B cell (primary cell): ENCODE measurements at places on chromosomes 3 and 15.

- H3K4me1 ChIP-seq, result no peaks in the 10 kb centered on the region
- no peak for DNase-seq
- no peaks in the 10 kb centered on the region for H3K36me3 ChIP-seq
- H3K27ac ChIP-seq, result no peak overlapping the region
- H3K4me3 ChIP-seq, result no peak overlapping the region
- H3K27me3 ChIP-seq, result no peaks in the 10 kb centered on the region
These were observed 376.0 kb upstream of the ALCAM start for GRCh38 chr3:104990758-104991157.

GRCh38 chr15:31328969-31329639 lies 2.5 kb downstream of the KLF13 start:
- H3K36me3 ChIP-seq, result peaks cover 12% of the 10 kb centered on the region
- peak overlapping the region; percentile 97 for H3K27ac ChIP-seq
- H3K4me3 ChIP-seq, result peak overlapping the region; percentile 87
- H3K4me1 ChIP-seq, result peaks cover 67% of the 10 kb centered on the region
- no peaks in the 10 kb centered on the region for H3K27me3 ChIP-seq

DNA sequence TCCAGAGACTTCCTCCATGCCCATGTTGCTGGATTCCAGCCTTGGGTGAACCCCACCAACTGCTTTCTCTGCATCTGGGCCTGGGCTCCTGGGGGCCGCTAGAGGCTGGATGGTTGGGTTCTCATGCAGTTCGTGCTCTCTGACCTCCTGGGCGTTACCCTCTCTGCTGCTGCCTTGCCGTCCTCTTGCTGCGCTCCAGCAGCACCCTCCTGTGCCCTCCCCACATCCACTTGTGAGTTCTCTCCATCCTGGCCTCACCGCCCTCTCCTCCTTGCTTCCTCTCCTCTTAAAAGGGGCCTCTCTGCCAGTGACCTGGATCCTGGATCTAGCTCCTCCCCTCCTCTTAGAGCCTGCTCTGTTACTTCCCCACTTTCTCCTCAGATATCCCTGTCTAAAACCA lies 43.7 kb downstream of the CHCHD6 start:
- H3K36me3 ChIP-seq, result no peaks in the 10 kb centered on the region
- H3K27ac ChIP-seq, result no peak overlapping the region
- no peaks in the 10 kb centered on the region for H3K4me1 ChIP-seq
- no peak for DNase-seq
- H3K27me3 ChIP-seq, result no peaks in the 10 kb centered on the region

DNA sequence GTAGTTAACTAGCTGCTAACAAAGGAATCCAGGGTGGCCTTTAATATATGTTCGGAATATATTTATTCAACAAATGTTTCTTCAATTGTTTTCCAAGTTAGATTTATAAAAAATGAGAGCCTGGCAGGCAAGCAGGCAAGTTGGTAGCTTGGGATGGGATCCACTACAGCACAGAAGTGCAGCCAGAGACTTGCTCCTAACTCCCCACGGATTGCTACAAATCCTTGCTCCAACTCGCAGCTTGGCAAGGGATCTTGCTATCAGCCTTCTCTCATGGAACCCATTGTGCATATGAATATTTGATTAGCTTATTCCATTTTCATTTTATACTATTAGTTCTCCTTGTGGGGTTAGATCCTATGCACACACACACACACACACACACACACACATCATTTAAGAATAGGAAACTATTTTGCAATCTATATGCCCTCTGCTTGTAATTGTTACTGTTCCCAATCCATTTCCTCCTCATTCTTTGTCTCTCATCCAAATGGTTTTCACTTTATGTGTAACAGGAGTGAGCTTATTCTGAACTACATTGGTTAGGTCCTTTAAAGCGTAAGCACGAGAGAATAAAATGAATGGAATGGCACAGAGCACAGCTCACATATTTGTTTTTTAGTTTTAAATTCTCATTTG lies 505.6 kb downstream of the LPP start:
- H3K4me3 ChIP-seq, result no peak overlapping the region
- H3K27ac ChIP-seq, result no peak overlapping the region
- no peaks in the 10 kb centered on the region for H3K27me3 ChIP-seq

- no peak overlapping the region for H3K27ac ChIP-seq
- H3K4me1 ChIP-seq, result peaks cover 14% of the 10 kb centered on the region
- H3K36me3 ChIP-seq, result no peaks in the 10 kb centered on the region
These were observed 750 bp downstream of the PODXL2 start for GRCh38 chr3:127629467-127630403.

- peaks cover 14% of the 10 kb centered on the region for H3K27me3 ChIP-seq
- H3K27ac ChIP-seq, result no peak overlapping the region
These were observed 207.1 kb downstream of the UACA start for GRCh38 chr15:70556151-70556741.

GRCh38 chr15:71888797-71889196 lies 78.4 kb downstream of the NR2E3 start:
- no peaks in the 10 kb centered on the region for H3K4me1 ChIP-seq
- no peak overlapping the region for H3K4me3 ChIP-seq
- H3K36me3 ChIP-seq, result peaks cover 13% of the 10 kb centered on the region
- H3K27me3 ChIP-seq, result no peaks in the 10 kb centered on the region
- H3K27ac ChIP-seq, result no peak overlapping the region

DNA sequence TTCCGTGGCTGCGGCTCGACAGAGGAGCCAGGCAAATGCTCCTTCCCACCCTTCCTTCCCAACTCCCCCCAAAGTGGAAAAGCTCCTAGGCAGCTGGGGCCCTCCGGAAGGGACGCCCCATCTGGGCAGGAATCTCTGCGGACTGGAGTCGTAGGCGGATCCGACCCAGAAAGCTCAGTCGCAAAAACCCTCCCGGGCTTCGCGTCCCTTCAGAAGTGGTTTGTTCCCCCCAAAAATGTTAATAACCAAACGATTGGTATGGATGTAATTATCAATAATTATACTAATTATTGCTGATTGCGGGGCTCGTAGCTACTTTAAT lies 3.8 kb downstream of the RNU6-1 start:
- no peaks in the 10 kb centered on the region for H3K36me3 ChIP-seq
- no peak overlapping the region for H3K27ac ChIP-seq
- H3K4me3 ChIP-seq, result peak overlapping the region; percentile 48
- H3K27me3 ChIP-seq, result no peaks in the 10 kb centered on the region
- peaks cover 54% of the 10 kb centered on the region for H3K4me1 ChIP-seq

GRCh38 chr3:106635826-106636225 lies 741.4 kb upstream of the CCDC54 start:
- DNase-seq, result no peak
- no peak overlapping the region for H3K4me3 ChIP-seq
- no peak overlapping the region for H3K27ac ChIP-seq
- H3K4me1 ChIP-seq, result peaks cover 5% of the 10 kb centered on the region
- no peaks in the 10 kb centered on the region for H3K27me3 ChIP-seq
- H3K36me3 ChIP-seq, result no peaks in the 10 kb centered on the region

DNA sequence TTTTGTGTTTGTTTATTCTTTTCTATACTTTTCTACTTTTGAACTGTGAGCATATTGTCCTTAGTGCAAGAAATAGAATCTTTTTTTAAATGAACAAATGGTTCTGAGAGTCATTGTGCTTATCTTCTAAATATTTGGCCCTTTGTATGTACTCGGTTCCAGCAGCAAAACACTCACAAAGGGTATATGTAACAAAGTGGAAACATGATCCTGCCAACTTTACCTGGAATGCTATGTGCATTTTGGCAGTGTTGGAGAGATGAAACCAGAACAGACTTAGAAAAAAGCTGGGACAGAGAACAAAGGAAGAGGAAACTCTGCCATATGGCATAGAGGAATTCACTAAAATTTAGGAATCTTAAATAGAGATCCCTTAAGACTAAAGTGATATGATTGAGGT lies 150.1 kb downstream of the FGF12 start:
- H3K27ac ChIP-seq, result no peak overlapping the region
- DNase-seq, result no peak
- H3K4me1 ChIP-seq, result no peaks in the 10 kb centered on the region
- no peaks in the 10 kb centered on the region for H3K27me3 ChIP-seq
- no peak overlapping the region for H3K4me3 ChIP-seq

DNA sequence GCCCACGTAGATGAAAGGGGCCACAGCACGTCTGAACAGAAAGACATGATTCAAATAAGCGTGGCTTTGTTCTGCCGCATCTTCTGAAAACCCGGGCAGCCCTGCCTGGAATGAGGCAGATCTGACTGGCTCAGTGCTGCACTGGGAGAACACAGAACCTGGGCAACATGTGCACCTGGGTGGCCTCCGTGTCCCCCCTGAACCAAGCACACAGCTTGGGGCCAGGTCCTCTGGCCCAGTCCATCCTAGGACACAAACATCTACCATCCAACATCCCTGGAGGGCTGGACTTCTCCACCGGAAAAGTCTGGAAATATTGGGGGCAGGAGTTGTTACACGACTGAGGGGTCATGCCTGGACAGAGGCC lies 119.4 kb downstream of the ADAMTS17 start:
- no peaks in the 10 kb centered on the region for H3K27me3 ChIP-seq
- no peak overlapping the region for H3K27ac ChIP-seq
- no peaks in the 10 kb centered on the region for H3K4me1 ChIP-seq
- H3K4me3 ChIP-seq, result no peak overlapping the region

GRCh38 chr3:184582646-184583577 lies 21.3 kb downstream of the EPHB3 start:
- H3K27me3 ChIP-seq, result no peaks in the 10 kb centered on the region
- H3K27ac ChIP-seq, result no peak overlapping the region
- no peaks in the 10 kb centered on the region for H3K36me3 ChIP-seq
- H3K4me3 ChIP-seq, result no peak overlapping the region
- peaks cover 12% of the 10 kb centered on the region for H3K4me1 ChIP-seq
- no peak for DNase-seq

DNA sequence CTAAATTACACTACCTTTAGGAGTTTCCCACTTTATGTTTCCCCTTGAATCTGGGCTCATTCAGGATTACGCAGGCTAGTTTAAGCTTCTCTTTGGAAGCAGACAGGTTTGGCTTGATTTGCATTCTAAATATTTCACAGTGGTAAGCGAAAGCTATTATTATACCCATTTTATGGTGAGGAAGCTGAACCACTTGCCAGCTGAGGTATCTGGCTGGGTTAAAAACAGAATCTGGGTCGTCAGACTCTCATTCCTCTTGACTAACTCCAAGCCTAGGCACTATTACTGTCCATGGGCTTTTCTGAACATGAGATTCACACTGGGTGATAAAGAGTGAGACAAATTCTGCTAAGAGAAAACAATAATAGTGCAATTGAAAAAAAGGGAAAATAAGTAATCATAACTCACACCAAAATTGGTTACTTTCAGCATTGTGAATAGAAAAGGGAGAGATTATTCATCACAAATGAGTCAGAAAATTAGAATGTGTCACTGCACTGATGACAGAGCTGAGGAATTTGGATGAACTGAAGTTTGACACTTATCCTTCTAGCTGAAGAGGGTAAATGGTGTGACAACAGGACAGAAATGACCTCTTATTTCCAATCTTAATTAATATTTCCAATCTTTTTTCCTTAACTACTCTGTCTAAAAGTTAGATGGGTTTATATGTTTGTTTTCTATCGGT lies 211.3 kb downstream of the TIGIT start:
- no peak for DNase-seq
- H3K27me3 ChIP-seq, result no peaks in the 10 kb centered on the region
- no peaks in the 10 kb centered on the region for H3K36me3 ChIP-seq
- H3K27ac ChIP-seq, result no peak overlapping the region

DNA sequence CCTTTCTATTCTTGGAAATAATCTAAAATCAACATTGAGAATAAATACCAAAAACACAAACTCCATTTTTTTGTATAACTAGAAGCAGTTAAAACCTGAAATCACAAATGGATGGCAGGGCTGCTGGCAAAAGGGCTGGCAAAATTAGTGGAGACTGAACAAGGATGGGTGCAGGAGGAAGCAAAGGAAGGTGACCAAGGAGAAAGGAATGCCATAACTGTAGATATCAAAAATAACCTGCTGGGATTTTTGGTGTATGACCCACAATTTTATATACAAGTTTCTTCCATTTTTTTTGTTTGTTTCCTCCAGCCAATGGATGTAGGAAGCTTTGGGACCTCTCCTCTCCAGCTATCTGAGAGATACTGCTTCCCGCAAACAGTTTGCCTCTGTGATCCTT lies 12.7 kb downstream of the CFAP44 start:
- no peak for DNase-seq
- H3K4me3 ChIP-seq, result no peak overlapping the region
- H3K27ac ChIP-seq, result no peak overlapping the region
- peaks cover 8% of the 10 kb centered on the region for H3K4me1 ChIP-seq

- no peak overlapping the region for H3K27ac ChIP-seq
- no peak overlapping the region for H3K4me3 ChIP-seq
- H3K27me3 ChIP-seq, result no peaks in the 10 kb centered on the region
These were observed 25.9 kb downstream of the CSTA start for GRCh38 chr3:122350814-122351418.

DNA sequence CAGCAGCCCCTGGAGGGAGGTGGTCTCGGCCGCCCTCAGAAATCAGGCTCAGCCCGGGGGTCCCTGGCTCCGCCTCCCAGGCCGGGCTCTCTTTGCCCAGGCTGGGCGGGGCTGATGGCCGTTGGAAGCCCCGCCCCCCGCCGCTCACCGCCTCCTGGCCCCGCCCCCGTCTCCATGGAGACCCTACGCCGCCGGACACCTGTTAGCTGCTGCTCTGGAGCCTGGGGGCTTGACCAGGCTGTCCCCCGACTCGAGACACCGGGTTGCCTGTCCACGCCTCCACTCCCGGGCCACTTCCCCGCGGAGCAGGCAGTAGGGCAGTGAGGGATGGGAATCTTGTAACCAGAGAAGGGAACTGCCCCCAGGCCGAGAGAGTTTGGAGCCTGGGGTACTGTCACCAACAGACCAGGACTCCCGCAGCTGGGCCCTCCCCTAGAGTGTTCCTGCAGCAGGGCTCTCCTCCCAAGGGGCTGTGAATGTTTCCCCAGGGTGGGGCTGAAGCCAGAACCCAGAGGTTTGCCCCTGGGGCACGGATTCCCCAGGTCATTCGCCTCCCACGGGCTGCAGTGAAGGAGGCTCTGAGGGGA lies 27.8 kb upstream of the RPL32 start:
- H3K27ac ChIP-seq, result no peak overlapping the region
- H3K4me3 ChIP-seq, result peak overlapping the region; percentile 59
- peaks cover 7% of the 10 kb centered on the region for H3K27me3 ChIP-seq
- peak; percentile 54 for DNase-seq
- H3K36me3 ChIP-seq, result no peaks in the 10 kb centered on the region

DNA sequence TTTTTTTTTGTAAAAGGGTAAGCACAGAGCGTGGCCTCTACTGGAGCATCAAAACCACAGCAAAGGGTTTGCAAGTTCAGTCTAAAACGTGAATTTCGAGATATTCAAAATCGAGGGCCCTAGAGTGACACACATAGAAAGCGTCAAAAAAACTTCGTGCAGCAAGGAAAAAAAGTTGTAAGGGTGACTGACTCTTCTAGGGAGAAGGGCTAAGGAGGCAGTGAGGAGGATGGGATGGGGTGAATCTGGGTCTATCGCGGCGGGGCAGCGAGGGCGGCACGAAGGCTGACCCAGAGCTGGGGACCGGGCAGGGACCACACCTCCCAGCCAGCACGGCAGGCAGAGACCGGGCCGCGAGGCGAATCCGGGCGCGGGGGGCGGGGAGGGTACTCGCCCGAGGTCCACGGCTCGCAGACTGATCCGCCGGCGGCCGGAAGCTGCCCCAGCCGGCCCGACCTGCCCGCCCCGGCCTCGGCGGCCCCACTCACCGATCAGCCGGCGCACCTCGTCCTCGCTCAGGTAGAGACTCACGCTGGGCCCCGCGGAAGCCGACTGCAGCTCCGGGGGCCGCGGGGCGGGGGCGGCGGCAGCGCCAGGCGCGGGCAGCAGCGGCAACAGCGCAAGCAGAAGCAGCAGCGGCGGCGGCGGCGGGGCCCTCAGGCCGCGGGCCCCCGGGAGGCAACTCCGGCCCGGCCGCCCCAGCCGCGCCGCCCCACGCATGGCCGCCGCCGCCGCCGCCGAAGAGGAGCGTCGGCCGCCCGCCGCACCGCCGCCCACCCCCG lies 533 bp downstream of the RYK start:
- H3K27me3 ChIP-seq, result no peaks in the 10 kb centered on the region
- peak overlapping the region; percentile 46 for H3K27ac ChIP-seq
- DNase-seq, result peak; percentile 71
- no peaks in the 10 kb centered on the region for H3K36me3 ChIP-seq
- H3K4me3 ChIP-seq, result peak overlapping the region; percentile 69
